ENCODE measurements at places on chromosomes 1 and 21.

DNA sequence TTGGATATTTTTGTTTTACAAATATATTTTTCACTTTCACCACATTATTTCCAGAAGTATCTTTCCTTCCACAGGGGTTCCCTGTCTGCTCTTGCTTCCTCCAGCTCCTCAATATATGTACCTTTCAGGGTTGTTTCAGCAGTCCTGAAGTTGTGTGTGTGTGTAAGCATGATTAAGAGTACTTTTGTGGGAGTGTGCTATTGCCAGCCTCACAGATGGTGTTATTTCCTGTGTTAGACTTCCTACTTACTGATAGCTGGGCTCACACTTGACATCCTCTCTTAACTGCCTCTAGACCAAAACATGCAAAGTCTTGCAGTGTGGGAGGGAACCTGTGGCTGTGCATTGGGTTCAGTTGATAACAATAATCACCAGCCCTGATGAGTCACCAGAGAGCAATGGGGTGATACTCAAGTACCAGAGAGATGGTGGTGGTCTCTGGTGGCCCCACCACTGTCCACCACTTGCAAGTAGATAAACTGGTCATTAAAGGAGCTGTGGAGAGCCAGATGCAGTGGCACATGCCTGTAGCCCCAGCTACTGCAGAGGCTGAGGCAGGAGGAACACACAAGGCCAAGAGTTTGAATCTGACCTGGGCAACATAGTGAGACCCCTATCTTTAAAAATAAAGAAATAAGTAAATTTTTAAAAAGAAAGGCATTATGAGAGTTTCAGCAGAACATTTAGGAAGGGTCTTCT lies 126.7 kb downstream of the NR5A2 start:
- DNase-seq, result peak; percentile 20

DNA sequence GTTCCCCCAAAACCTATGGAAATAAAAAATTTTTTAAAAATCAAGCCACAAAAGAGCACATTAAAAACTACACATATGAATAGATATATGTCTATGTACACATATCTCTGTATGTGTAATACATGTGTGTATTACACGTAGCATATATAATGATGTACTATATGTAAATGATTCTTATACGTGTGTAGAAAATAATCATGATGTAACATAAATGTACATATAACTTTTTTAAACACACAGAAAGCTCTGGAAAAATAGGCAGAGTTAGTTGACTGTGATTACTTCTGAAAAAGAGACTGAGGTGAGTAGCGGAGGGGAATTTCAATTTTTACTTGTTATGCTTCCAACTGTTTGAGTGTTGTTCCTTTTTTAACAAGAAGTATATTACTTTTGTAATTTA lies 405.0 kb downstream of the CAMTA1 start:
- DNase-seq, result no peak

GRCh38 chr1:178005450-178005849 lies 35.6 kb upstream of the SEC16B start:
- no peak for DNase-seq

GRCh38 chr1:118773656-118774055 lies 214.5 kb downstream of the TBX15 start:
- DNase-seq, result no peak

GRCh38 chr1:193104502-193104906 lies 710 bp downstream of the GLRX2 start:
- peak; percentile 69 for DNase-seq

DNA sequence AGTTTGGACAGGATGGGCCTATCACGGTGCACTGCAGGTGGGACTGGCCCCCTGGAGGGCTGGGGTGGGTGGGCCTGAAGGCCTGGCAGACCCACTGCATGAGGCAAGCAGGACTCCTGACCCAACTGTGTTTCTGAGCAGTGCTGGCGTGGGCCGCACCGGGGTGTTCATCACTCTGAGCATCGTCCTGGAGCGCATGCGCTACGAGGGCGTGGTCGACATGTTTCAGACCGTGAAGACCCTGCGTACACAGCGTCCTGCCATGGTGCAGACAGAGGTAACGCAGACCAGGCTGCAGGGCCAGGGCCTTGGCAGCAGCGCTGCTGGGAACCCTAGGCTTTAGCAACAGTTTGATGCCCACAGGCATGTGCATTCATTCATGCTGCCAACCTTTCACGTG lies 29.0 kb upstream of the KDM4A start:
- DNase-seq, result no peak

DNA sequence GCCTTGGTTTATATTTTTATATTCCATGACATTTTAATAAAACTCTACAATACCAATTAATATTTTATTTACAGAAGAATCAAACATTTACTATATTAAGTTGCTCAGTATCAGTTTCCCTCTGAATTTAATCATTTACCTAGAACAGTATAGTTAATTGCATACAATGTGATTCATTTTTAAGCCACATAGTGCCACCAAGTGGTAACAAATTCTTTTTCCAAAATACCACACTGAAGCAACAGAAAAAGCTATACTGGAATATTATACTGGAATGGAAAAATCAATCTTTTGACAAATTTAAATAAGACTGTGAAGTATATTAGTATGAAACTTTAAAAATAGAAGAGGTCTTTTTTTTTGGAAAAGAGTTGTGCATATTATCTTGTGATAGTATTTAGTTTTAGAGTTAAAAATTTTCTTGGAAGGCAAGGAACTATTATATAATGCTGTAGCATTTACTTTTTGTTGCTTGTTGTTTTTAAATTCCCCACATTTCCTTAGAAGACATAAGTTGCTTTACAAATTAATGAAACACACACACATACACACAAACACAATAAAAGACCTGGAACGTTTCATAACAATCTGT lies 57.3 kb downstream of the ZNF644 start:
- DNase-seq, result peak; percentile 20

DNA sequence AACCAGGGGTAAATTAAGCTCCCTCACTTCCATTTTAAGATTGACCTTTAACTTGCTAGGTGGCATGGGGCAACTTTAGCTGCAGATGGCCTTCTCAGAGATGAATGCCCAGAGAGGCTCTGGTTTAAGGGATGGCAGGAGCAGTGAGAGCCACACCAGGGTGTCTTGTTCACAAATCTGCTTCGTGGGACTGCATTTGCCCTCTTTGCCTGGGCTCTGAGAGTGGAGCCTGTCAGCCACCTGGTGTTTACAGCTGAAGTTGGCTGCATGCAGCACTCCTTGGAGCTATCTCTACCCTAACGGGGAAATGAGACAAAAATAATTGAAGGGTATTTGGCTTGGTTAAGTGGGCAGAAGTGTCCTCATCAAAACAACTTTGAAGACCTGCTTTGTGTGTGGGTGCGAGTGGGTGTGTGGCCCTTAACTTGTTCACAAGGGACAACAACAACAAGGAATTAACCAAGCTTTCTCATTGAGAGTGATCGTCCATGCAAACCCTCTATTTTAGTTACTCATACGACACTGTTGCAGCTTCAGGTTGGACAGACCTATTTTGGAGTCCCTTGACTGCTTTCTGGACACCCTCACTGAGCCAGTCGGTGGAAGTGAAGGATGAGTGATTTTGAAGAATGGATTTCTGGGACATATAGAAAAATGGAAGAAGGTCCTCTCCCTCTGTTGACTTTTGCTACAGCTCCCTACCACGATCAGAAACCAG lies 29.8 kb downstream of the PGM1 start:
- DNase-seq, result no peak

DNA sequence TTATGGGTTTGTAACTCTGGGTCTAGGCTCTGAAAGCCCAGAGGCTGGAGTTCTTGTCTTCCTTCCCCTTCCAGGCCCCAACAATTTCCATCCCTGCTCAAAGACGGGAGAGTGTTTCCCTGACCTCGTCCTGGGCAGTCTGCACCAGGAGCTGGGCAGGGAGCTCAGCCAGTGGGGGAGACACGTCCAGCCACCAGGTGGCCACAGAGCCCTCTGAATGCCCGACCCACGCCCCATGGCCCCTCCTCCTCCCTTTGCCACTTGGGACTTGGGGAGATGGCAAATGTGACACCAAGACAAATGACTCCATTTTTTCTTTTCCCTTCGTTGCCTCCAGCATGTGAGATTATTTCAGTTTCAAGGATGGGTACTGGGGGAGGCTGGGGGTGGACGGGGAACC lies 159.9 kb upstream of the AJAP1 start:
- no peak for DNase-seq

DNA sequence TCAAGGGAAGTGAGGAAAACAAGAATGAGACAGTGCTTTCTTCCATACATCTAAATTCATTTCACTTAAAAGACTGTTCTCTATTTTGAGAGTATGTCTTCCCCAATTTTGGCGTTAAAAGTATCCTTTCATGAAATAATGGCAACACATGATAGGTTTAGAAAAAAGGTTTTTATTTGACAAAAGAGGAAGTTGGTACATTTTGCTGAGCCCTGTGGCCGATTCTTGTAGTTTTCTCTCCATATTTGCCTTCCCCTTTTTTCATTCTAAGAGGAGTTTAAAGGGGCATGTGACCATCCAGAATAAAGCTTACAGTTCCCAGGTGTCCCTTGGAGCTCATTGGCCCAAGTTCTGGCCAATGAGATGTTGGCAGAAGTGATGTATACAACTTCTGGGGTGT lies 140.4 kb upstream of the KCNE2 start:
- DNase-seq, result no peak

DNA sequence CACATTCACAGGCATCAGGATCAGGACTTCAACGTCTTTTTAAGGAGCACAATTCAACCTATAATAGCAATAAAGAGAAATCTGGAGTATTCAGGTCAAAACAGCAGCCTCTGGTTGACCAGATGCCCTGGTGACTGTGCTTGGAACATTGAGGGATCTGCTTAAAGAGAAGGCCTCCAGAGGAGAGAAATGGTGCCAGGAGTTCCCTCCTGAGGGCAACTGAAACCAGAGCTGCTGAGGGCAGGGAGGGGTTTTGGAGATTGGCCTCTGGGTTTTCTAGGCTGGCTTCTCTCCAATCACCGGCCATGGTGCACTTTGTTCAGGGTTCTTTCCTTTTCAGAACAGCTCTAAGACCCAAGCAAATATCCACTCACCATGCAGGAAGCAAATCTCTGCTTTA lies 190.7 kb upstream of the KIAA0040 start:
- DNase-seq, result no peak
